ENCODE measurements at places on chromosomes 5 and 9.

- DNase-seq, result no peak
- H3K36me3 ChIP-seq, result no peaks in the 10 kb centered on the region
- H3K4me1 ChIP-seq, result no peaks in the 10 kb centered on the region
Measured at GRCh38 chr5:14861123-14861765, 10.3 kb downstream of the ANKH start.

DNA sequence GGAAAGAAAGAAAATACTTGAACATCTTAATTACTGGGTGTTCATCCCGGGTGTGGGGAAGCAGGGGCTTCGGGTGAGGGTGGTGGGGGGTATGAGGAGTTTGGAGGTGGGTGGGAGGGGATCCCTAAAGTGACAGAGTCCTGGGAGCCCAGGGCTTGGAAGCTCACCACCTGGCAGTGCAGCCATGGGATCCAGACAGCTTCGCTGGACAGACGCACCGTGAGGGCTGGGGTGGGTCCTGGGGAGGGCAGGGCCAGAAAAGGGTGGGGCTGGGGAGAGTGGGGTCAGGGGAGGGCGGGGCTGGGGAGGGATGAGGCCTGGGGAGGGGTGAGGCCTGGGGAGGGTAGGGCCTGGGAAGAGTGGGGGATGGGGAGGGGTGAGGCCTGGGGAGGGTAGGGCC is 127.5 kb upstream of the LPCAT1 start:
- DNase-seq, result no peak
- H3K36me3 ChIP-seq, result no peaks in the 10 kb centered on the region
- no peak overlapping the region for H3K4me3 ChIP-seq
- H3K27ac ChIP-seq, result no peak overlapping the region
- no peaks in the 10 kb centered on the region for H3K27me3 ChIP-seq
- H3K4me1 ChIP-seq, result no peaks in the 10 kb centered on the region

DNA sequence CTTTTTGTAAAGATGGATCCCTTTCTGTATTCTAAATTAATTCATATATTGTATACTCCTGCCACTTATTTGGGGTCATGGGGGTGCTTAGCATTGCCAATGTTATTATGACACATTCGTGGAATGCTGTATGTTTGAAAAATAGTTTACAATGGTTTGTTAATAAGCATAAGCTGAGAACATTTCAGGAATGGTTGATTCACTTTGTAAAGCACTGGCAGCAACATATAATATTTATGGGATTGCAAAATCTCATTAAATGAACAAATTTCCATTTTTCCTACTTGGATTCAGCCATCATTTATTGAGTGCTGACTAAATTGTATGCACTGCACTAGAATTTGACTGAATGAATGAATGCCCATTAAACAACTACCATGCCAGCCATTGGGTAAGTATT is 215.2 kb upstream of the KLF4 start:
- H3K36me3 ChIP-seq, result no peaks in the 10 kb centered on the region
- no peaks in the 10 kb centered on the region for H3K27me3 ChIP-seq
- no peaks in the 10 kb centered on the region for H3K4me1 ChIP-seq
- no peak overlapping the region for H3K4me3 ChIP-seq
- no peak overlapping the region for H3K27ac ChIP-seq
- no peak for DNase-seq

DNA sequence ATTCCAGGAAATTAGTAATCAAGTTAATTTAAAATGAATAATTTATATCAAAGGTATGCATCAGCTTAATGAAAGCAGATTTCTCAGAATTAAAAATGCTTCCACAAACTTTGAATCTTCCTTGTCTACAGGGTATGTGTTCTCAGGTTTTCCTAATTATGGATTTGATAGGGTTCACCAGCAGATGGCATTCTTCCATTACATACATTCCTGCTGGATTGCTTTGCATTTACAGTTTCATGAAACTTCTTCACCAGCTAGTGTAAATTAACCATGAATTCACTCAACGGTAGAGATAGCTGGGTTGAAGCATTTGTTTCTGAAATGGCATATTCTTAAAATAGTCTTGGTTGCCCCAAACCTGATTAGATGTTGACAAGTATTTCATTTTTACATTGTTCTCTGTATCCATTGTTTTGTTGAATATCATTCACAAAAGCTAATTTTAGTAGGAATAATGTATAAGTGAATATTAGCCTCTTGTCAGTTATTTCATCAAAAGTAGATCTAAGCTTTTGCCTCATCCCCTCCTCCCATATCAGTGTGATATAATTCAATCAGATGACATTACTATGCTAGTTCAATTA is 68.7 kb upstream of the WDR41 start:
- no peaks in the 10 kb centered on the region for H3K36me3 ChIP-seq
- no peaks in the 10 kb centered on the region for H3K27me3 ChIP-seq
- H3K4me1 ChIP-seq, result no peaks in the 10 kb centered on the region
- H3K4me3 ChIP-seq, result no peak overlapping the region
- DNase-seq, result peak; percentile 62
- H3K27ac ChIP-seq, result no peak overlapping the region

GRCh38 chr9:129464972-129465833 is 155.7 kb downstream of the C9orf50 start:
- H3K27me3 ChIP-seq, result no peaks in the 10 kb centered on the region
- no peak for DNase-seq
- peaks cover 2% of the 10 kb centered on the region for H3K4me1 ChIP-seq
- H3K27ac ChIP-seq, result no peak overlapping the region

- DNase-seq, result no peak
- no peaks in the 10 kb centered on the region for H3K36me3 ChIP-seq
- no peak overlapping the region for H3K4me3 ChIP-seq
- H3K27ac ChIP-seq, result no peak overlapping the region
Measured at GRCh38 chr5:63247651-63248050, 669.0 kb downstream of the LRRC70 start.

DNA sequence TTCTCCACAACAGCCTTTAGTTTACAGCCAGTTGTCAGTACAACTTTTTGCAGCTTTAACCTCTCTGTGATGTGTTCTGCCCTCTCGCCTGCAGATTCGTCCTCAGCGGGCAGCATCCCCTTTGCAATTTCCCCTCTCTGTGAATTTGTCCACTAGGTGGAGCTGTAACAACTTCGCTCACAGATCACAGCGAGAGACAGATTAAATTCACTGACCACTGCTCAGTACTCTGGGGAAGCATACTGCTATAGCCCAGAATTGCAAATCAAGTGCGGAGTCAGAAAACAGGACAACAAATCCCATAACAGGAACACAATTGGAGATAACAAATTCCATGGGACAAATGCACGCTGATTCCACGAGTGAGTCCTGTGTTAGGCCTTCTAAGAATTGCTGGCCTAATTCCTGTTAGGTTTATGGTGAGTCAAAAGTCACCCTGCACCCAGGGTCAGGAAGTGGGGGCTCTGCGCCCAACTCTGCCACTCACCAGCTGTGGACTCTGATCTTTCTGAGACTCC is 2124.9 kb downstream of the MAT2B start:
- H3K36me3 ChIP-seq, result no peaks in the 10 kb centered on the region
- DNase-seq, result peak; percentile 85
- H3K27ac ChIP-seq, result no peak overlapping the region
- H3K27me3 ChIP-seq, result no peaks in the 10 kb centered on the region

DNA sequence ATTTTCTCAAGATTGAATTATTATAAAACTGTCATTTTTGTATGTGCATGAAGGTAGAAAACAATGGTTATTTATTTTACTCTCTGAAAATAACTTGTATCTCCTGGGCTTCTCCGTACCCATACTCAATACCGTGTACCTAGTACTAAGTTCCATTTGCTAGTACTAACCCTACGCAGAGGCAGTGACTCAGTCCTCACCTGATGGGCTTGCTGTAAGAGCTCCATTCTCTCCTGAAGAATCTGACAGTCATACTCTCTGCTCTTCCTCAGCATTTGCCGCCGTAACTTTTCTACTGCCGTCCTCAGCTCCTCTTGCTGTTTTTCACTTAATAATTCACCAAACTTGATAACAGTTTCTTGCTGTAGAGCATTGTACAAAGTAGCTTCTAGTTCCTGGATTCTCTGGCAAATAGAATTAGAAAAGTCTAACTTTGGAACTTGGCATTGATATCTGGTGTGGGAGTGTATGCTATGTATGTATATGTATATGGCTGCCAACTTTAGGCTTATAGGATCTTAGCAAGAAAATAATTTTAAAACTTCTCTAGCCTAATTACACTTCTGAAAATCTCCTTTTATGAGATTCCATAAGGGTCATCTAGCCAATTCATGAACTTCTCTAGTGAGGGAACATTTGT is 108.0 kb upstream of the DPYSL3 start:
- H3K27me3 ChIP-seq, result no peaks in the 10 kb centered on the region
- no peaks in the 10 kb centered on the region for H3K36me3 ChIP-seq
- DNase-seq, result no peak
- H3K4me1 ChIP-seq, result no peaks in the 10 kb centered on the region

DNA sequence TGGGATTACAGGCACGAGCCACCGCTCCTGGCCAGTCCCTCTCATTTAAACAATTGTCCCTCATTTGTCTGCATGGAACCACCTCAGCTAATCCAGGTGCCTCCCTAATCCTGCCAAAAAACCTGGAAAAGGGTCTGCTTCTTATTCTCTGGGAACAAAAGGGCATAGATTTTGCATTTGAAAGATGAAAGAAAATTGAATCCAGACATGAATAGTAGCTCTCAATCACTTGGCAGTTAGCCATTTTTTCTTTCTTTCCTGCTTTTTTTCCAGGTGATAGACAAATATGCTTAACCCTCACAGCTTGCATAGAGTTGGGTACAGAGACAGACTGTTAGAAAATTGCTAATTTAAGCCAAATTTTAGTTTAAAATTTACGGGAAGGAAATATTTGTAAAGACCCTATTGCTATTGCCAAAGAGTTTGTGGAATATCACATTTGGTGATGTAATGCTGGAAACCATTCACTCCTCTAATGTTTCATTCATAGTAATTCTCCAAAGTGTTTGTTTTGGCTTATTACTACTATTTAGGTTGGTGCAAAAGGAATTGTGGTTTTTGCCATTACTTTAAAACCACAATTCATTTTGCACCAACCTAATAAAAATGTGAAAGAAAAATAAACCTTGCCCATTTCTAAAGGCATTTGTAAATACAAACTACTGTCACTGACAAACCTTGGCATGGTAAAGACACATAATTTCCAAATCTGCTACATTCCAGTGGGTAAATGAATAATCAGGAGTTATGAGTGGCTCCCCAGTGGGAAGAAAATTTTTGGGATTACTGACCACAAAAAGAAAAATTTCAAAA is 80.5 kb upstream of the JAK2 start:
- H3K4me3 ChIP-seq, result no peak overlapping the region
- no peak overlapping the region for H3K27ac ChIP-seq
- H3K4me1 ChIP-seq, result no peaks in the 10 kb centered on the region

DNA sequence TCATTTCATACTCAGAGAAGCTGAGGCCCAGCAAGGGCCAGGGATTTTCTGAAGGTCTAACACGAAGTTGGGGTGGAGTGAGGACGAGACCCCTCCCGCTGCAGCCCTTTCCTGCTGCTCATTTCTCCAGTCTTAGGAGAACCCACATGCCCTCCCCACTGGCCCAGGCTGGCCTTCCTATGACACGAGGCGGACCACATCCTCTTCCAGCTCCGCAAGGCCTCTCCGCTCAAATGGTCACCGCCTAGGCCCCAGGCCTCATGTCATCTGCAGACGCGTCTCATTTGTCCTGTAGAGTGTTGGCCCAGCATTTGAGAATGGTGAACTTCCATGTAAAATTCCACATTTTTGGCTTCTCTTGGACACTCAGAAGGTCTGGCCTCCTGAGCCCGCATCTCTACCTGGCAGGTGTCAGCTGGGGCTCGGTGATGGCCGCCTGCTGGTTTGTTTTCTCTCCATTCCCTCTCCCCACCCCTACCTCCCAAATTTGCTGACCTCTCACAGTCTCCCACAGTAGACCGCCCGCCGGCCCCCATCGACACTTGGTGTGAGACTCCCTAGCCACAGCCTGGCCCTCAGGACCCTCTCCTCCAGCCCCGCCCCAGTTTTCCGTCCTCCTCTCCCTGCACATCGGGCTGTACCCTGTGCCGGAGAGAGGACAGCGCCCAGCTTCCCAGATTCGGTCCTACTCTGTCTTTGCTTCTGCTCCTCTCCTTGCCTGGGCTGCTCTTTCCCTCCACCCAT is 51.7 kb downstream of the ERGIC1 start:
- DNase-seq, result no peak
- no peaks in the 10 kb centered on the region for H3K4me1 ChIP-seq
- H3K27ac ChIP-seq, result no peak overlapping the region
- H3K36me3 ChIP-seq, result peaks cover 3% of the 10 kb centered on the region
- no peak overlapping the region for H3K4me3 ChIP-seq

- H3K27me3 ChIP-seq, result no peaks in the 10 kb centered on the region
- H3K4me3 ChIP-seq, result no peak overlapping the region
- H3K36me3 ChIP-seq, result no peaks in the 10 kb centered on the region
Measured at GRCh38 chr9:136348691-136349090, 14.9 kb downstream of the DNLZ start.

DNA sequence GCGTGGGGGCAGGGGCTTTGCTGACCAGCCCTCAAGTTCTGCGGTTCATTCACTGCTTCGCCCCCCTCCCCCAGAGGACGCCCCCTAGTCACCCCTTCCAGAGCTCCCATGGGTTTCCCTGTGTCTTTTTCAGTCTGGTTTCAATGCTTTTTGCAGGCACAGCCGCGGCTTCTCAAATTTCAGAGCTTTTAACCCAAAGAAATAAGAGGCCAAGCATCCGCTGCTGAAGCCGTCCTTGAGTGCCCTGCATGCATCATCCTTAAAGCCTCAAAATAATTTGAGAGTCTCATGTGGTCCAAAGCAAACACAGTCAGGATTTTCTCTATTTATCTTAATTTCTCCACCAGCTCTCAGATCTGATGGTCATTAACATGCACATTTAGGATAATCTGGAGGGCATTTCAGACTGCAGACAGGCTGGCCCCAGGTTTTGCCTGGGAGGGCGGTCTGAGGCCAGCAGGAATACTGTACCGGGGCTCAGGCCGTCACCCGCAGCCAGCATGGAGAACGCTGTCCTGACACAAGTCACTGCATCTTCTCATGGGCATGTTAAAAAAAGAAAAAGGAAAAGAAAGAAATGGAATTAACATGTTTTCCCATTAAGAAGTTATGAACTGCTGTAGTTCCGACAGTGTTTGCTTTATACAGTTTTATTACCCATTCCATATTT is 420.8 kb upstream of the IRX4 start:
- H3K4me1 ChIP-seq, result no peaks in the 10 kb centered on the region
- H3K36me3 ChIP-seq, result no peaks in the 10 kb centered on the region
- H3K27me3 ChIP-seq, result no peaks in the 10 kb centered on the region
- no peak overlapping the region for H3K27ac ChIP-seq
- no peak for DNase-seq

DNA sequence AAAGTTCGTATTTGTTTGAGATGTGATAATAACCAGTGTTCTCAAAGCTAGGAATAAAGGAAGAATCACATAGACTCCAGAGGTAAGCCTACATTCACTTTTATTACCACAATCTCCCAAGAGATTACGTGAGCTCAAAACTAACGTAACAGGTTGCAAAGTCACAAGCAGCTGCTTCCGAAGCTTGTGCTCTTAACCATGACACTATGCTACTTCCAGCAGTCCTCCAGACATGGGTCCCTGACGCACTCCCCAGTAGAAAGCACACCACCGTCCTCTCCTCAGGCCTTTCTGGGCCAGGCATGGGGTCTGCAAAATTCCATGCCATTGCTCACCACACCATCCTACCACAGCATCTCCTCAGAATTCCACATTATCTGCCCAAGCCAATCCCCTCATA is 84.6 kb downstream of the PAX5 start:
- no peak overlapping the region for H3K4me3 ChIP-seq
- H3K4me1 ChIP-seq, result peaks cover 4% of the 10 kb centered on the region
- H3K27ac ChIP-seq, result no peak overlapping the region

GRCh38 chr9:69871118-69871834 is 50.7 kb downstream of the CFAP95 start:
- no peak overlapping the region for H3K27ac ChIP-seq
- H3K27me3 ChIP-seq, result no peaks in the 10 kb centered on the region
- DNase-seq, result peak; percentile 15
- H3K4me3 ChIP-seq, result no peak overlapping the region

All from mesendoderm (in vitro differentiated cells).